Effector CD8-positive, alpha-beta T cell (primary cell): ENCODE measurements at places on chromosomes 2 and 18.

DNA sequence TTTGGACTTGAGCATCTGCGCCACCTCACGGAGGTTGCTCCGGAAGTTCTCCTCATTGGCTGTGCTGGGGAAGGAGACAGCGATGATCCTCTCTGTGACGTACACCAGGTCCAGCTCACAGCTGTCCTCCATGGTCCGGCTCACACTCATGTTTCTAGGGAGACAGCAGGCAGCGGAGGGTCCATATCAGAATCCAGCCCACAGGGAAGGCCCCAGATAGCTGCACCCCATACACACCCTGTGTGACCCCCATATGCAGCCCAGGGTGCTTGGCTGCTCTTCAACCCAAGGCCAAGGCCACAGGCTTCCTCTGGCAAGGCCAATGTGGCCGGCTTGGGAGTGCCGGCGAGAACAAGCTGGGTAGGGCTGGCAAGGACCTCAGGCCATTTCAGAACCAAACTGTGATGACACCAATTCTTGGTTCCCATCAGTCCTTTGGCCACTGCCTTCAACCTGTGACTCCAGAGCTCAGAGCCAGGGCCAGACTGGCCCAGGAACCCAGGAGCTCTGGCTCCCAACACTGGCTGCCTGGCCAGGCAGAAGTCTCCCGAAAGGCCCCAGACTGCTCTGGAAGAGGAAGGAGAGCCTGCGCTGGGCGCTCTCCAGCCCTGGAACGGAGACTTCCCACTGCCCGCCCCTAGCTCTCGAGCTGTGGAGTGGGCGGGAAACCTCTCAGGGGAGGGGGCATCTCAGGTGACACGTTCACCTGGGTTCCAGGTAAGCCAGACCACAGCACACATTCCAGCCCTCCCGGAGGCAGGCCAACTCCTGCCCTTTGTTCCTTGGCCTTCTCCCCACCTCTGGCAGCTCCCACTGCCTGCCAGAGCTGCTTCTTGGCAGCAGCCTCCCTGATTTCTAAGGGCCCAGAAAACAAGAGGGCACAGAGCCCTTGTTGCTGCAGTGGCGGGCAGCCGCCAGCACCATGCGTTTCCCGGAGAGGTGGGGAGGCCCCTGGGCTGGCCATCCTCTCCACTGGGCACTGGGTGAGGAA, 104.7 kb downstream of the TNS1 start:
- DNase-seq, result no peak

DNA sequence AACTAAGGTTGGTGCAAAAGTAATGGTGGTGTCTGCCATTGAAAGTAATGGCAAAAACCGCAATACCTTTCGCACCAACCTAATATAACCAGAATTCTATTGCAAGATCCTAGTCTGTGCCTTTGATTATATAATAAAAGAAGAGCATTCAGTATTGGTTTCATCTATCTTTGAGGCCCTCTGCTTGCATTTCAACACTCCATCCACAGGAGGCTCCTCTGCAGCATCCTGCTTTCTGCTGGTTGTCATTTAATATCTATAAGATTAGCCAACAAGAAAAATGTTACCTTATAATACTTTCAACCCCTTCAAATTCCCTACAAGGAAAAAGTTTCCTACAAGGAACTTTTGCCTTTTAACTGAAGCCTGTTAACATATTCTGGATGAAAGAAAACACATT, 139.2 kb downstream of the CDCA7 start:
- no peak for DNase-seq

DNA sequence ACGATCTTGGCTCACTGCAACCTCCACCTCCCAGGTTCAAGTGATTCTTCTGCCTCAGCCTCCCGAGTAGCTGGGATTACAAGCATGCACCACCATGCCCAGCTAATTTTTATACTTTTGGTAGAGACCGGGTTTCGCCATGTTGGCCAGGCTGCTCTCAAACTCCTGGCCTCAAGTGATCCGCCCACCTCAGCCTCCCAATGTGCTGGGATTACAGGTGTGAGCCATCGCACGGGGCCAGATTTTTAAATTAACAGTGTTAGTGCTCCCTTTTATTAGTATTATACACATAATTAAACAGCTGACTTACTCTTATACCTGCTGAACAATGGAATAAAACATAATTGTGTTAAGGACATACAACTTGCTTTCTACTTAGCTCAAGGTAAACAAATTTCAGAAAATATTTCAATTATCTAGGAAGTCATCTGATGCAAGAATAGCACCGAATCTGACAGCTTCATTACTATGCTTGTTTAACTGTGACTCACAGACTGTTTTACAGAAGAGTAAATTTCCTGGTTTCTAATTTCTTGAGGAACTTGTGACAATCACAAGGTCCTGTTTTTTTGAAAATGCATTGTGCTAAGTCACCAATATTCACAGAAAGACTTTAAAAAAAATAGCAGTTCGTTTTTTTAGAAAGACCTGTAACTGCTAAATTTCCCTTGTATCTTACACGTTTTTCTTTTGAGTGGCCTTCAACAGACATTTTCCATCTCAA, 51.2 kb downstream of the SPIRE1 start:
- no peak for DNase-seq

- no peak for DNase-seq
Observed at GRCh38 chr18:77300579-77300978, 50.9 kb downstream of the GALR1 start.

GRCh38 chr2:74849228-74849892, 15.4 kb downstream of the HK2 start:
- peak; percentile 22 for DNase-seq

GRCh38 chr2:112803691-112804521, 19.6 kb upstream of the IL1A start:
- no peak for DNase-seq

- no peak for DNase-seq
Observed at GRCh38 chr18:33578518-33579348, 714 bp downstream of the ASXL3 start.

DNA sequence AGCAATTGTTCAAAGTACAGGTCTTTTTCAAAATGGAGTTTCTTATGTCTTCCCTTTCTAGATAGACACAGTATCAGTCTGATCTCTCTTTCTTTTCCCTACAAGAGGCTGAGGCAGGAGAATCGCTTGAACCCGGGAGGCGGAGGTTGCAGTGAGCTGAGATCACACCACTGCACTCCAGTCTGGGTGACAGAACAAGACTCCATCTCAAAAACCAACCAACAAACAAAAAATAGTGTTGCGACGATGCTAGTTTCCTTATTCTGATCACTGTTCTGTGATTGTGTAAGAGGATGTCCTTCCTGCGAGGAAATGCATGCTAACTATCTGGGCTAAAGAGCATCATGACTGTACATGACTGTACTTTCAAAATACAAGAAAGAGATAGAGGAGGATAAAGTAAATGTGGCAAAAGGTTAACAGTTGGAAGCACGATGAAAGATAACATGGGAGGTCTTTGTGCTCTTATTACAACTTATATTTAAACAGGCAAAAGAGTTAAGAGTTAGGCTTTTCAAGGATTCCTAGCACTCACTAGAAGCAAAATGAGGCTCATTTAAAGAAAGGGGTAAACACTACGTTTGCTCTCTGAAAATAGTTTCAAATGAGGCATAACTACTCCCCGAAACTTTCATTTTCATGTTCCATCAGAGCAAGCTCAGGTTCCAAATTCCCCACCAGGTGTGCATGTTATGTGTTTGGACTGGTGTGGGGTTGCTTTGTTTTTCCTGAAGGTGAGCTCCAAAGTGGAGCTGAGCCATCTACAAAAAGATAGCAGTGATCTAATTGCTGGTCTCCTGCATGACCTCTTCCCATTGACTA, 23.8 kb downstream of the SOWAHC start:
- no peak for DNase-seq

DNA sequence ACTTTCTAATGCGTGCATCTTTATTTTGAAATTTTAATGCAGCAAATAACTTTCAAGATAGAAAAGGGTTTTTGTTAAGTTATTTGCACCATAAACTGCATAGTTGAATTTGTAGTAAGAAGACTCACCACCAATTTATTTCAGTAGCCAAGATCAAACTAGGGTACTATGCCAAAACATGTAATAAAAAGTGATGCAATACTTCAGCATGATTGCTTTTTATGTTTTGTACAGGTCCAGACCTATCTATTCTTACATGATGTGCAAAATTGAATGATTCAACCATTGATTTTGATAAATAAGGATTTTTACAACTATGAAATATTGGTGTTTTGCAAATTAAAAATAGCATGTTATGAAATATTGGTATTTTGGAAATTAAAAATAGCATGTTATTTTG, 26.7 kb downstream of the AGPS start:
- DNase-seq, result no peak

- DNase-seq, result no peak
Observed at GRCh38 chr2:54613794-54614257, 109.6 kb upstream of the EML6 start.

GRCh38 chr18:21857871-21858270, 117.3 kb downstream of the MIB1 start:
- DNase-seq, result no peak

DNA sequence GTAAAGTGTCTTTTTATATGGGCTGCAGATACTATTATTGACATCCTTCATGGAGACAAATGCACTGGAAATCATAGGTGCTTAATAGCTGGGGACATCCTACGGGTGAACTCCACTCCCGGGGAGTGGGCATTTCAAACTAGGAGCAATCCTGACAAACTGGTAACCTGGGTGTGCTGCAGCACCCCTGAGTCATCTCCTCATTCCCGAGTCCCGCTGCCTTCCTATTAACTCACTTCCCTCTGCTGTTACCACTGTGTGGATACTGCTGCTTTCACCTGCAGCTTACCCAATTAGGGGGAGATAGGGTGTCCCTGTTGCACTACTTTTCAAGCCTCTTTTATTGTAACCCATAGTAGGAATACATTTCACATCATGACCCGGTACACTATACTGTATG, 134.2 kb downstream of the RAPGEF4 start:
- no peak for DNase-seq

- DNase-seq, result no peak
Observed at GRCh38 chr2:170505631-170506275, 209.4 kb upstream of the SP5 start.

- no peak for DNase-seq
Observed at GRCh38 chr2:55992455-55992854, 68.9 kb upstream of the EFEMP1 start.

DNA sequence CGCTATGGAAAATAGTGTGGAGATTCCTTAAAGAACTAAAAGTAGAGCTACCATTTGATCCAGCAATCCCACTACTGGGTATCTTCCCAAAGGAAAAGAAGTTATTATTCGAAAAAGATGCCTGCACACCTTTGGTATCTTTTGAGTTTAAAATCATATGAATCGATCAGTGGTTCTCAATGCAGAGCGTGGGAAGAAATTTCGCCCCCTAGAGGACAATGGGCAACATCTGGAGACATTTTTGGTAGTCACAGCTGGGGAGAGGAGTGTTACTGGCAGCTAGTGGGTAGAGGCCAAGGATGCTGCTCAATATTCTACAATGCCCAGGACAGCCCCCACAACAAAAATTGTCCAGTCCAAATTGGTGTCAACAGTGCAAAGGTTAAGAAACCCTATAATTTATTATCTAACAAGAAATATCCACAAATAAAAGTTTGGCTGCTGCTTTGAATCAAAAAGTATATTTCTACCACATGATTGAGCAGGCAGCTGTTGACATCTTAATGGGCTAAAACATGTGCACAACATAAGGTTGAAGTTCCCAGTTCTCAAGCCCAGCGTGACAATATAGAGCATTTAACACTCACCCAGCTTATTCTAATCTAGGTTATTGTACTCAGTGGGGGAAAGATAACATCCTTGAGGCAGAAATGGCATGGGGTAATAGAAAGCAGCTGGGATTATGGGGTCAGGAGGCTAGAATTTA, 425.7 kb downstream of the LRATD1 start:
- DNase-seq, result no peak
